ENCODE measurements at places on chromosomes 12 and 14. TPM values are rescaled to one million over a fixed set of nuclear protein-coding genes. Genes with fewer than 3 reads are reported as not detected.

- H3K4me1 ChIP-seq = peaks cover 19% of the 10 kb centered on the region
- H3K36me3 ChIP-seq = no peaks in the 10 kb centered on the region
- no peaks in the 10 kb centered on the region for H3K27me3 ChIP-seq
- no peak overlapping the region for H3K4me3 ChIP-seq
Measured at GRCh38 chr12:27555925-27556778, 32.1 kb downstream of the PPFIBP1 start.

DNA sequence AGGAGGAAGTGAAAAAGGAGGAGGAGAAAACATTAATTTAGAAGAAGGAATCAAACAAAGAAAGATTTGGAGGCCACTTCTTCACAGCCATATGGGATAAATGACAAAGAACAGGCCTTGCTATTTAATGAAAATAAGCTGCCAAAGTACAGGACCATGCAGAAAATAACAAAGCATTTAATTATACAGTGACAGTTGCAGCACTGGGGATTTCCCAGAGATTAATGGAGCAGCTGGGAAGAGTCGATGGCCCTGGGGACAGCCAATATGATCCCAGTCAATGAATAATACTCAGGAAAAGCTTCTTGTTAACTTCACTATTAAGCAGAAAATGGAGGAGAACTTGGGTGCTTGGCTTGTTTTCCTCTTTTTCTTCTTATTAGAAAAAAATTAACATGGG, 34.6 kb downstream of the RERG start:
- peak; percentile 20 for DNase-seq
- H3K36me3 ChIP-seq = no peaks in the 10 kb centered on the region
- no peaks in the 10 kb centered on the region for H3K27me3 ChIP-seq
- no peak overlapping the region for H3K4me3 ChIP-seq
- no peak overlapping the region for H3K27ac ChIP-seq
- 0 out of 2 replicates have a peak, but pooled peaks cover 6% of the 10 kb centered on the region for H3K4me1 ChIP-seq

DNA sequence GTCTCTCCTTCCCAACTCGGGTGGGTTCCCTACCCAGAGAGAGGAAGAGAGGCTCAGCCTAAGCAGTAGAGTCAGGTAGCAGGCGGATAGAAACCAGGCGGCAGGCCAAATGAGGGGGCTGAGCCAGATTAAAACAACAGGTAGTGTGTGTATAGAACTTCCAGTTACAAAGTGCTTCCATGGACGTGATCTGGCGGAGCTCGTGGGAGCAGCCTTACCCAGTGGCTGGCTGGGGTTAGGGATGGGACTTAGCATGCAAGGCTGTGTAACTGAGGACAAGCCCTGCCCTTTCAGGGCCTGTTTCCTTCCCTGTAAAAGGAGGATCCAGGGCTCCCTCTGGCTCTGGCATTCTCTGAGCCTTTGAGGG, 8.3 kb downstream of the KRT80 start:
- no peak overlapping the region for H3K4me3 ChIP-seq
- H3K36me3 ChIP-seq = peaks cover 52% of the 10 kb centered on the region
- no peaks in the 10 kb centered on the region for H3K27me3 ChIP-seq
- peak overlapping the region; percentile 91 for H3K27ac ChIP-seq
- DNase-seq = no peak

DNA sequence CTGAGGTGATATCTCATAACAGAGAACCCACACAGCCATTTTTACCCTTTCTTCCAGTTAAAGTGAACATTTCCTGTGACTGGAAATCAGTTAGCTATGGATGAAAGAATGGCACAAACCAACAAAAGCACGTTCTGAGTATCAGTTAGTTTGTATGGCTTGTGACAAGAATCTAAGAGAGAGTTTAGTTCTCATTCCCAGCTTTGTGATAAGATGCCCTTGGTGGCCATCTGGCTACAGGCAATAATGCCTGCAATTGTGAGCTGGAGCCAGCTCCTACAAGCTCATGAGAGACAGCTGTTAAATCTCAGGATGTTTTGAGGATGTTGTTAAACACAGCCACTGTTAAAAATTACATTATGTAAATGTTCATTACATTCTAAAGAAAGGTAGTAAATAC, 122.0 kb upstream of the FRMD6 start:
- H3K36me3 ChIP-seq = no peaks in the 10 kb centered on the region
- H3K4me3 ChIP-seq = no peak overlapping the region
- H3K4me1 ChIP-seq = peaks cover 10% of the 10 kb centered on the region
- H3K27me3 ChIP-seq = no peaks in the 10 kb centered on the region
- no peak overlapping the region for H3K27ac ChIP-seq

- no peak for DNase-seq
- no peak overlapping the region for H3K4me3 ChIP-seq
- no peaks in the 10 kb centered on the region for H3K27me3 ChIP-seq
- H3K4me1 ChIP-seq = no peaks in the 10 kb centered on the region
- no peak overlapping the region for H3K27ac ChIP-seq
Measured at GRCh38 chr12:114420944-114421335, 15.0 kb upstream of the TBX5 start.

GRCh38 chr12:87384226-87384625, 645.0 kb downstream of the C12orf50 start:
- no peaks in the 10 kb centered on the region for H3K36me3 ChIP-seq
- no peaks in the 10 kb centered on the region for H3K27me3 ChIP-seq
- no peak overlapping the region for H3K4me3 ChIP-seq

DNA sequence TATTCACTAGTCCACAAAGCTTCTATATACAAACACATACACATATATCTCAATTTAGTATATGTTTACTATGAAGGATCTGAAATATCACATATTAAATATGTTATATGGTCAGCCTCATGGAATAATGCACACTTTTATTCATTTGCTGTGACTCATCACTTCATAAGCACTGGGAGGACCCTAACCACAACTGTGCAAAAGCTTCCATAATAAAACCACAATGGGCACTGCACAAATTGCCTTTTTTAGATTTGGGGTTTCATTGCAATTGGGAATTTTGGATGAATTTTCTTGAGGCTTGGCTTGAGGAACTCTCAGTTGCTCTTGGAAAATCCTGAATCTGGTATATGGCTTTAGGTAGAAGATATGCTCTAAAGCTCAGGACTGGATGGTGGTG, 399.4 kb downstream of the C12orf75 start:
- DNase-seq = no peak
- H3K27me3 ChIP-seq = 0 out of 2 replicates have a peak, but pooled peaks cover 3% of the 10 kb centered on the region
- no peak overlapping the region for H3K27ac ChIP-seq
- no peak overlapping the region for H3K4me3 ChIP-seq
- no peaks in the 10 kb centered on the region for H3K36me3 ChIP-seq
- no peaks in the 10 kb centered on the region for H3K4me1 ChIP-seq

DNA sequence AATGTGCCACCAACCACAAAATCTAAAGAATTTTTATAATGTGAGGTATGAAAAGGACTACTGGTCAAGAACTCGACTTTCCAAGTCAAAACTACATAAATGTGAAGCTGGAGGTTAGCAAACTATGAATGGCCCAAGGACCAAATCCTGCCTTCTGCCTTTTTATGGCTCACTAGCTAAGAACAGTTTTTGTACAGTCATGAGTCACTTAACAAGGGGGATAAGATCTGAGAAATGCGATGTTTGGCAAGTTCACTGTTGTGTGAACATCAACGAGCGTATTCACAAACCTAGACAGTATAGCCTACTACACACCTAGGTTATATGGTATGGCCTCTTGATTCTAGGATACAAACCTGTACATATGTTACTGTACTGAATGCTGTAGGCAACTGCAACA, 28.2 kb downstream of the FERMT2 start:
- H3K36me3 ChIP-seq = no peaks in the 10 kb centered on the region
- no peaks in the 10 kb centered on the region for H3K27me3 ChIP-seq

- H3K27ac ChIP-seq = no peak overlapping the region
- no peaks in the 10 kb centered on the region for H3K4me1 ChIP-seq
- no peaks in the 10 kb centered on the region for H3K27me3 ChIP-seq
- H3K36me3 ChIP-seq = peaks cover 56% of the 10 kb centered on the region
- no peak overlapping the region for H3K4me3 ChIP-seq
Measured at GRCh38 chr12:119748497-119748896, 80.6 kb downstream of the PRKAB1 start.

- no peak for DNase-seq
- H3K27me3 ChIP-seq = no peaks in the 10 kb centered on the region
- peaks cover 18% of the 10 kb centered on the region for H3K4me1 ChIP-seq
- H3K4me3 ChIP-seq = no peak overlapping the region
- H3K36me3 ChIP-seq = no peaks in the 10 kb centered on the region
Measured at GRCh38 chr12:64669270-64669842, 59.1 kb downstream of the RASSF3 start.

GRCh38 chr12:13390381-13390861, 193.9 kb downstream of the EMP1 start:
- no peaks in the 10 kb centered on the region for H3K27me3 ChIP-seq
- H3K36me3 ChIP-seq = no peaks in the 10 kb centered on the region
- no peak overlapping the region for H3K4me3 ChIP-seq

GRCh38 chr14:92978229-92979021, 55.5 kb downstream of the CHGA start:
- H3K27ac ChIP-seq = no peak overlapping the region
- no peak for DNase-seq
- no peak overlapping the region for H3K4me3 ChIP-seq
- H3K4me1 ChIP-seq = peaks cover 10% of the 10 kb centered on the region

DNA sequence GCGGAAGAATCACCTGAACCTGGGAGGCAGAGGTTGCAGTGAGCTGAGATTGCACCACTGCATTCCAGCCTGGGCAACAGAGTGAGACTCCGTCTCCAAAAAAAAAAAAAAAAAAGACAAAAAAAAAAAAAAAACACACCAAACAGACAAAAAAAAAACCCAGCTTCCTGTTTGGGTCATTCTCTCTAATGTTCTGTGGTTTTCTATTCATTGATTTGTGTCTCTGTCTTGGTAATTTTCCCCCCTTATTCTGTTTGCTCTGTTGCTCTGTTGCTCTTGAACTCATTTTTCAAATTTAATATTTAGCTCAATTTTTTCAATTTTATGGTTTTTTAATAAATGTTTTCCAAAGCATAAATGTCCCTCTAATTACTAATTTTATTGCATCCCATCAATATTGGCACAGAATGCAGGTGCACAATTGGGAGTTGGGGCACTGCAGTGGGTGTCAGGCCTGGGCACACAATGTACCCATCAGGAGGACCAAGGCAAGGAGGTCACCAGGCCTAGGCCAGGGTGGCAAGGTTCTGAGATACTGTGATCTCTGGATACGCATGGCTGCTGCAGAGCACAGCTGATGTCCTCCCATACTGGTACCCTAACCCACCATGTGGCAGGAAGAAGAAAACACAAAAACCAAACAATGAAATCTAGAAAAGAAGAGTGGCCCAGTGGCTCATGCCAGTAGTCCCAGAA, 8.0 kb upstream of the GNPTAB start:
- no peak for DNase-seq
- no peaks in the 10 kb centered on the region for H3K36me3 ChIP-seq
- no peaks in the 10 kb centered on the region for H3K4me1 ChIP-seq
- H3K27ac ChIP-seq = no peak overlapping the region
- H3K27me3 ChIP-seq = no peaks in the 10 kb centered on the region

- DNase-seq = no peak
- H3K4me1 ChIP-seq = no peaks in the 10 kb centered on the region
- no peak overlapping the region for H3K27ac ChIP-seq
- H3K27me3 ChIP-seq = no peaks in the 10 kb centered on the region
- no peaks in the 10 kb centered on the region for H3K36me3 ChIP-seq
- no peak overlapping the region for H3K4me3 ChIP-seq
Measured at GRCh38 chr14:82192387-82192786, 658.7 kb upstream of the SEL1L start.

DNA sequence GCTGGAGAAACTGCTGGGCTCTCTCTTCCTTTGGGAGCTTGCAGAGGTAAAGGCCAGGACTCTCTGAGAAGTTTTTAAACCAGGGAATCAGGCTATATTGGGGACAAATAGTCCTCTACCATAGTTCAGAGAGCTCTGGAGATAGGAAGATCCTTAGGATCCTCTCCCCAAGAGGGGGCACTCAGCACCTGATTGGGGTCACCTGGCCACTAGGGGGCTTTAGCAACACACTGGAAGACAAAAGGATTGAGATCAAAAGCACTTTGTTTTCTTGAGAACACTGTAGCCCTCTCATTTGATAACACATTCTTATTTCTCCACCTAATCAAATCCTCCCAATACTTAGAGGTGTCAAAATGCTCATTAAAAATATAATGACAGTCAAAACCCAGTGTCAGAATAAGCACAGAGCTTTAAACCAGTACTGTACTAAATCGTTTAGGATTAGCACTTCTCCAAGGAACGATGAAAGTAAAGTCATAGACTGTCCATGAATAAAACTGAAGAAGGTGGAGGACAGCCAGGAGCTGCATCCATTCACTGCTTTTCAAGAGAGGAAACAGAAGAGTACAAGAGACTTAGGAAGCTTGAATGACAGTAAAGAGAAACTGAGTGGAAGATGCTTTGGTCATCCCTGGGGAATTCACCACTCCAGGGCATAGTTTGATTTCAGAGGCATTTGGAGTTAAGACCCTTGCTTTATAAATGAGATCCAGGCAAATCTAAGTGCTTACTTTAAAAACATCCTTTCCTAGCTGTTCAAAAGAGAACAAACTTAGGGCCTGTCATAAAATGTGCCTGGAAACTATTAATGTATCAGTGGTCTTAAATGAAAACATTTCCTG, 26.5 kb downstream of the BMP4 start:
- no peaks in the 10 kb centered on the region for H3K36me3 ChIP-seq
- no peak overlapping the region for H3K4me3 ChIP-seq
- DNase-seq = no peak
- peaks cover 19% of the 10 kb centered on the region for H3K4me1 ChIP-seq
- H3K27ac ChIP-seq = no peak overlapping the region
- H3K27me3 ChIP-seq = no peaks in the 10 kb centered on the region

GRCh38 chr12:126492181-126492580, 1426.9 kb downstream of the AACS start:
- no peak for DNase-seq
- H3K4me1 ChIP-seq = no peaks in the 10 kb centered on the region
- no peaks in the 10 kb centered on the region for H3K36me3 ChIP-seq
- no peak overlapping the region for H3K27ac ChIP-seq

- H3K4me1 ChIP-seq = no peaks in the 10 kb centered on the region
- no peak overlapping the region for H3K27ac ChIP-seq
- H3K27me3 ChIP-seq = no peaks in the 10 kb centered on the region
- DNase-seq = no peak
- H3K36me3 ChIP-seq = no peaks in the 10 kb centered on the region
Measured at GRCh38 chr14:60506462-60506984, 2.4 kb upstream of the SIX6 start.

DNA sequence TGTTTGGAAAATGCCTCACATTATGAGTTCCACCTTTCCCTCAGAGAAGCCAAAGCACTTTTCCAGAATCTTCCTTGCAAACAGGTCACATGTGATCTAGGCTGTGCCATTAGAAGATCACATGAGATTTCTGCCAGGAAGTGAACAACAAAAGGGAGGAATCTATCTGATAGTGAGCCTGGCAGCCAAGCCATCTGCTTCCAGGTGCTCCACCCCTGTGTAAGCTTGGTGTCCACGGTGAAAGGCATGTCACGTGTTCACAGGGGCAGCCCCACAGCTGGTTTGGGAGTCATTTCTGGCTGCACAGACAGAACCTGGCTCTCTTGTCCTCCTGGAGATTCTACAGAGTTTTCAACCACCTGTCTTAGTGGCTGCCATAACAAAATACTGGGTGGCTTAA, 3.5 kb upstream of the KSR2 start:
- no peak for DNase-seq
- no peaks in the 10 kb centered on the region for H3K36me3 ChIP-seq
- no peaks in the 10 kb centered on the region for H3K4me1 ChIP-seq
- no peaks in the 10 kb centered on the region for H3K27me3 ChIP-seq
- no peak overlapping the region for H3K4me3 ChIP-seq

The KCNK13 gene
- total RNA-seq = 1.3 TPM

The DLGAP5 gene
- 81.7 TPM for total RNA-seq

The LALBA gene
- not detected for total RNA-seq

The HOXC5 gene
- not detected for total RNA-seq
